ENCODE measurements at places on chromosomes 6 and 20. TPM values are rescaled to one million over a fixed set of nuclear protein-coding genes. Genes with fewer than 3 reads are reported as not detected.

DNA sequence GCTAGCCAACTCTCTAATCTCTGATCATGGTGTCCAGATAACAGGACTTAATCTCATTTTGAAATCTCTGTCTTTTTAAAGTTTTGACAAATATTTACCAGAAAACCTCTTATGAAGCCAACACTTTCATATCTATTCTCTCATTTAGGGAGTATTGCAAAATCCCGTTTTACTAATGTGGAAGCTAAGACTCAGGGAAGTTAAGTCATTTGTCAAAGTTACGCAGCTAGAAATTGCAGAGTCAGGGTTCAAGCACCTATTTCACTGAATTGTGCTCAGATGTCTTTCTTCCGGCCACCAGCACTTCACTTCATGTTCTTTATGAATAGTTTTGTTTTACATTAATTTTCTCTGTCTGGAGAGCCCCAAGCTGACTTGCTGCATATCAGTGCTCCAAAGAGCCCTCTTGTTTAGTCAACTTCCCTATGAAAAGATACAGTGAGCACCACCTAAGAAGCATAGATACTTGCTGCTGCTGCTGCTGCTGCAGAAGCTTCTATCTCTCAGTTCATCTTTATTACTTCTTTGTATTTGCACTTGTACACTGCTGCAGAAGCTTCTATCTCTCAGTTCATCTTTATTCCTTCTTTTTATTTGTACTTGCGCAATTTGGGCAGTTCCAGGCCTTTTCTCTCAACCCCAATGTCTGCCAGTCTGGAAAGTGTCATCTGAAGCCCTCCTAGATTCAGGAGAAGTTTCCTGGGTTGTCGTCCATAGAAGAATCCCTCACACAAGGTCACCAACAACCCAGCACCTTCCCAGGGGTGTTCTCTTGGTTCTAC, 329.7 kb downstream of the MAFB start:
- DNase-seq = no peak

DNA sequence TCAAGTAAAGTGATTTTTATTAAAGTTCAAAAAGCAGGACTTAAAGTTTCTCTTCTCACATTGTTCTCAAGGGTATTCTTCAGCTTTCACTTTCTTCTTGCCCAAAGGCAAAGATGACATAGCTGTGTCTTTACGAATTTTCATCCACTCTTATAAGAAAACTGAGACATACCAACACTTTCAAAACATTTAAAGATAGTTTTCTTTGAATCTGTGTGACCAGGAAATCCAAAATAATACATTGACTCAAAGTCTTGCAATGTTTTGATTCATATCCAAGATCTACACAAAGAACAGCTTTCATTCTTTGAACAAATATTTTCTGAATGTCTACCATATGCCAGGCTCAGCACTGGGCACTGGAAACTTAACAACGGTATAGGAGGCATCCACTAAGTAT, 117.9 kb downstream of the SIM1 start:
- DNase-seq = no peak

DNA sequence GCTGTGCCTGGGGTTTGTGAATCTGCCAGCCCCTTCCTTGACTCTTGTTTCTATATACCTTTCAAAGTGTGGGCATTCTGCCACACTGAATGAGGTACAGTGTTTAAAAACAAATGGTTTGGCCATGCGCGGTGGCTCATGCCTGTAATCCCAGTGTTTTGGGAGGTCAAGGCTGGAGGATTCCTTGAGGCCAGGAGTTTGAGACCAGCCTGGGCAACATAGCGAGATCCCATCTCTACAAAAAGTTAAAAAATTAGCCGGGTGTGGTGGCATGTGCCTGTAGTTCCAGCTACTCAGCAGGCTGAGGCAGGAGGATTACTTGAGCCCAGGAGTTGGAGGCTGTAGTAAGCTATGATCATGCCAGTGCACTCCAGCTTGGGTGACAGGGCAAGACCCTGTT, 5.8 kb downstream of the FAM83D start:
- no peak for DNase-seq

- DNase-seq = no peak
These were observed 26.1 kb upstream of the FANCE start for GRCh38 chr6:35426074-35426473.

Gene PTCHD4
- total RNA-seq = not detected

Gene FAXC
- total RNA-seq = not detected

DNA sequence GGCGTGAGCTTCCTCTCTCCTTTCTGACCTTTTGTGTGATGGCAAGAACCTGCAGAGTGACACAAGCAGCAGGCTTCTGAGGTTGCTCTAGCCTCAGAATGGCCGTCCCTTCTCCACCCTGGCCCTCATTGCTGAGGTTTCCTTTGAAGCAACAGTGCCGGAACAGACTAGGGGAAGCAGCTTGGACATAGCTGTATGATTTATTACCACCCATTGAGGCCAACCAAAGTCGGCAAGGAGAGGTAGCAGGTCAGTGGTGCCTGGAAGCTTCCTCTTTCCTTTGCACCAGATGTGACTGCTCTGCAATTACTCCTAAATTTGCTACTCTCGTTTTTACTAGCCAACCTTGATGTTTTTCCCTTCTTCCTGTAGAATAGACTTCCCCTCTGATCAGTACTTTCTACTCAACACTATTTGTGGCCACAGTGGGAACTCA, 31.4 kb downstream of the PTPN1 start:
- DNase-seq = peak; percentile 73

DNA sequence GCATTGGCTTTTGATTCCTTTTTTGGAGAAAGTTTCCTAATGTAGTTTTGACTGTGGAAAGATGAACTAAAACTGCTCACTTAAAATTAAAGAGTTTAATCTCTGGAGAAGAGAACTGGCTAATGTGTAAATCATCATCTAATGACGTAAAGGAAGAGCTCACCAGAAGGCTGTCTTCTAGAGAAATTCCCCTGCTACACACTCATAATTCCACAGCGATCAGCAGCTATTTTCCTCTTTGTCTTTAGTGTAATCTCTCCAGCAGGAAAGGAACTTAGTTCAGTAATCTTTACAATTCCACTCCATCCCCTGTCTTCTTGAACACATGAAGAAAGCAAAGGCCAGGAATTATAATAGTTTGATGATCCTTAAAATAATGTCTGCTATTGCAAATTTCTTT, 15.8 kb downstream of the SPTLC3 start:
- DNase-seq = no peak

GRCh38 chr6:113842165-113842564, 15.0 kb upstream of the MARCKS start:
- no peak for DNase-seq
